Suppressor macrophage treated with lipopolysaccharide for 1 hour (primary cell): ENCODE measurements at places on chromosomes 1 and 21.

- peak; percentile 45 for DNase-seq
Observed at GRCh38 chr1:114509596-114510273, 1.3 kb downstream of the TRIM33 start.

DNA sequence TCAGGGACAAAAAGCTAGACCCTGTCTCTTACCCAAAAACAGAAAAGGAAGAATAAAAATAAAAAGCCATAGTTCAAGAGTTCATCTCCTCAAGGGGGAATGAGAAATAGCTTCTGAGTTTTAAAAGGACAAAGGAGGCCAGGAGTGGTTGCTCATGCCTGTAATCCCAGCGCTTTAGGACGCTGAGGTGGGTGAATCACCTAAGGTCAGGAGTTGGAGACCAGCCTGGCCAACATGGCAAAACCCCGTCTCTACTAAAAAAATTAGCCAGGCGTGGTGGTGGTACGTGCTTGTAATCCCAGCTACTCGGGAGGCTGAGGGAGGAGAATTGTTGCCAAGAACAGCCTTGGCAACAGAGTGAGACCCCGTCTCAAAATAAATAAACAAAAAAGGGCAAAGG, 38.6 kb upstream of the CPLANE2 start:
- DNase-seq, result no peak

- no peak for DNase-seq
Observed at GRCh38 chr21:15679630-15680029, 50.2 kb upstream of the USP25 start.

- no peak for DNase-seq
Observed at GRCh38 chr21:36902793-36903192, 63.7 kb downstream of the HLCS start.

DNA sequence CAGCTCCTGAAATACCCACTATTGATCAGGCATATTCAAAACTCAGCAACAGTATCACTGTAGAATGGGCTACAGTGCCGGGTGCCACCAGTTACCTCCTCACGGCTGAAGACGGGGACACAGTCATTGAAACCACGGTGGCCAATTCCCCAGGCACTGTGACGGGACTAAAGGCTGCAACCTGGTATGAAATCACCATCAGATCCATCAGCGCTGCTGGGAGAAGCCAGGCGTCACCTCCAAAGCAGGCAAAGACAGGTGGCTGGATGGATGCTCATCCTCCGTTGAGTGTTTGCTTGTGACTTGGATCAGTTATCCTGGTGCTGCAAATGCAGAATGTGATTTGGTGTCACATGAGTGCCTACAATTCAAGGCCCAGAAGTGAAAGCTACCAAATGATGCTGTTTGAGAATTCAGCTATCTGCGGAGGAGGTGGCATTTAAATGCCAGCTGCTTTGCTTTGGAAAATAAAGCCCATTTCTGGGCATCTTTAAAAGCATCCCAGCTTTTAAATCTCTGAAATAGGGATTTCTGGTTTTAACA, 5.1 kb downstream of the FNDC7 start:
- no peak for DNase-seq

DNA sequence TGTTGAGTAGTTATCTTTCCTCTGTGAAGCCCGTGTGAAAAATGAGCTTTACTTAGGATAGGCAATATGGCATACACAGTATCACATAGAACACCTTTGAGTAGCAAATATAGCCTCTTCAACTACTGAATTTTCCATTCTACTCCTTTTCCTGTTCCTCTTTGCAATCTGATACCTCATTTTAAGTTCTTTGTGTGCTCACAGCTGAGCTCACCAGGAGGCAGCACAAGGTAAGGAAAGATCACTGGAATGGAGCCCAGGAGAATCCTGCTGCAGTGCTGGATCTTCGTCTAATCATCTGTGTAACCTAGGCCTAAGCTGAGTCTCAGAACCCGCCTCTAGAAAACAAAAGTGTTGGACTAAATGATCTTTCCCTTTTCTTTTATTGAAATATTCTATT, 171.0 kb downstream of the LRRC40 start:
- DNase-seq, result no peak
